ENCODE measurements at places on chromosomes 2 and 18.

- DNase-seq, result no peak
Observed at GRCh38 chr2:240392084-240392947, 43.1 kb upstream of the GPC1 start.

DNA sequence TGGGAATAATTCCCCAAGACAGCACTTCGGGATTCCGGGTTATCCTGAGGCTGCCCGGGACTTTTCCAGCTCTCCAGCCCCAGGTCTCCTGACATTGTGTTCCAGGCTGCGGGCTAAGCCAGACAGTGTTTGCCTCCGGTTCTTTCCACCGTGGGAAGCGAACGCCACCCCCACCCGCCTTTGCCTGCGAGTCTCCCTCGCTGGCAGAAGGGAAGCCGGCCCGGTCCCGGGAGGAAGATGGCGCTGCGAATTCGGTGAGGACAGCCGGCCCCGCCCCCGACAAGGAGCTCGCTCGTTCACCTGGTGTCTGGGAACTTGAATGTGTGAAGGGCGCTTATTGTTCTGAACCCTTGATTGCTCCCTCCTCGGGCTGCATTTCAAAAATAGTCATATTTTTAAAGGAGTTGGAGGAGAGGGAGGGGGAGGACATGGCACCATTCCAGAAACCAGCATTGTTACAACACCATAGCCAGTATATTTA, 2.9 kb downstream of the LRATD1 start:
- DNase-seq, result peak; percentile 88

DNA sequence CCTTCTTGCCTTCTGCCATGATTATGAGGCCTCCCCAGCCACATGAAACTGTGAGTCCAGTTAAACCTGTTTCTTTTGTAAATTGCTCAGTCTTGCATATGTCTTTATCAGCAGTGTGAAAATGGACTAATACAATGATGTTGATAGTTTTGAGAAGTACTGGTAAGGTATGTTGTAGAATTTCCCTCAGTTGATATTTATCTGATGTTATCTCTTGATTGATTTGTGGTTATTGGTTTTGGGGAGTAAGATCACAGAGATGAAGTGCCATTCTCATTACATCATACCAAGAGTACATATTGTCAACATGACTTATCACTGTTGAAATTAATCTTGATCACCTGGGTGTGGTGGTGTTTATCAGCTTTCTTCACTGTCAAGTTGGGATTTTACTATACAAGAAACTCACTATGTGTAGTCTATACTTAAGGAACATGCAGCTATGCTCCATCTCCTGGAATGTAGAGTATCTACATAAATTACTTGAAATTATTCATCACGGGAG, 5.1 kb upstream of the SPAG16 start:
- DNase-seq, result no peak

DNA sequence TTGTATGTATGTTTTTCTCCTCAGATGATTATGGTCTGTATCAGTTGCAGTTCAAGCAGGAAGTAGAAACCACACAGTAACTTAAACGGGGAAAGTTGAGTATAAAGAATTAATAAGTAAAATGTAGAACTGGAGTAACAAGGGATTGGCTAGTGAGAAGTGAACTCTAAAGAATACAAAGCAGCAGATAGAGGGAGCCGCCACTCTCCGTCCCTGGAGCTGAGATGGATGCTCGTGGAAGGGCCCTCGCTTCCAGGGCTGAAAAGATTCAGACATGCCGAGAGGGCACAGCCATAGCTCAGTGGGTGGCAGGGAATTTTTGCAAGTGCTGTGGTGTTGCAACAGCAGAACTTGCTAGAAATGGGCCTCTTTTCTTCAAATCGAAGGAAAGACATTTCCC, 155.8 kb downstream of the COL6A3 start:
- DNase-seq, result no peak

GRCh38 chr2:221129657-221130056, 442.4 kb downstream of the EPHA4 start:
- no peak for DNase-seq

DNA sequence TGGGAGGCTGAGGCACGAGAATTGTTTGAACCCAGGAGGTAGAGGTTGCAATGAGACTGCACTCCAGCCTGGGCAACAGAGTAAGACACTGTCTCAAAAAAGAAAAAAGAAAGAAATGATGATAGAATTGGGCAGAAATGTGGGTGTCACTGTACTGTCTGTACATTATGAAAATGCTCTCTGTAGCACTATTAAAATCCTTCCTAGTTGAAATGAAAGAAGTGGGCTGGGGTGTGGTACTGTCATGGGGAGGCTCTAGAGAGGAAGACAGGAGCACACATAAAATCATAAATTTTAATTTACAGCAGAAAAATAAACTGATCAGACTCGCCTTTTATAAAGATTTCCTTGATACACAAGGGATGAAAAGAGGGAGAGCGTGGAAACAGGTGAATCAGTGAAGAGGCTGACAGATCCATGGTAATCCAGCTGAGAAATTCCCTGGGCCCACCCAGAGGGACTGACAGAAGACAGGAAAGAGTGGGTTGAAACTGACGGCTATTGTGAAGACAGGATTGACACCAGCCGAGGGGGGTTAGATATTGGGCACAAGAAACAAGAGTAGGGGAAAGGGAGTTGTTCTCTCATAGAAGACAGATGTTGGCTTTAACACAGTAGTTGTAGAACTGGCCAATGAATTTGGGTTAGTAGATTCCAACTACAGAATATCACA, 96.4 kb upstream of the ATL2 start:
- DNase-seq, result no peak

GRCh38 chr2:190843890-190844699, 36.5 kb upstream of the GLS start:
- no peak for DNase-seq

GRCh38 chr18:34085140-34085739, 139.5 kb downstream of the NOL4 start:
- peak; percentile 46 for DNase-seq

- no peak for DNase-seq
Observed at GRCh38 chr2:240140920-240141319, 462 bp upstream of the OTOS start.

DNA sequence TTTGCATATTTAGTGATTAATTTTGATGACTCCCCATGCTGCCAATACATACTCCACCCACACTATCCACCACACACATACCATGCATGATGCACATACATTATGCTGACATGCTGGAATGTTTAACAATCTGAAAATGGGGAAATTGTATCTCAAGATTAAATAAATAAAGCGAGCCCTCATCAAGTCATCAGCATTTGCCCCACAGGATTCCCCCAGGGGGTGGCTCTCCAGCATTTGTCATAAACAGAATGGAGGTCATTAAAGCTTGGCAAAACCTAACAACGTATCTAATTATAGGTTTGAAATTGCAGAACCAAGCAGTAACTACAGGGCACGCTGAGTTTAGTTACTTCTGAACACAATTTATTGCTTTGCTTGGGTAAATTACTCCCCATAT, 141.2 kb upstream of the TACR1 start:
- DNase-seq, result peak; percentile 84

- no peak for DNase-seq
Observed at GRCh38 chr2:145221516-145221915, 701.6 kb upstream of the ZEB2 start.

GRCh38 chr2:185417111-185417510, 321.5 kb upstream of the FSIP2 start:
- DNase-seq, result no peak

GRCh38 chr18:8431036-8431435, 178.2 kb upstream of the RAB12 start:
- no peak for DNase-seq

GRCh38 chr2:30692829-30693275, 114.4 kb downstream of the CAPN13 start:
- DNase-seq, result no peak

GRCh38 chr2:220664272-220665107, 907.6 kb downstream of the EPHA4 start:
- peak; percentile 76 for DNase-seq

GRCh38 chr2:7625392-7626138, 708.4 kb downstream of the RNF144A start:
- DNase-seq, result peak; percentile 83

GRCh38 chr2:85390941-85391669, 19.1 kb downstream of the CAPG start:
- DNase-seq, result no peak

- no peak for DNase-seq
Observed at GRCh38 chr18:24695168-24695567, 234.7 kb downstream of the HRH4 start.

GRCh38 chr2:100279586-100280534, 42.4 kb downstream of the LONRF2 start:
- DNase-seq, result no peak

GRCh38 chr18:62289047-62289446, 36.1 kb upstream of the TNFRSF11A start:
- no peak for DNase-seq

GRCh38 chr18:13993730-13994129, 78.4 kb upstream of the MC2R start:
- DNase-seq, result no peak

DNA sequence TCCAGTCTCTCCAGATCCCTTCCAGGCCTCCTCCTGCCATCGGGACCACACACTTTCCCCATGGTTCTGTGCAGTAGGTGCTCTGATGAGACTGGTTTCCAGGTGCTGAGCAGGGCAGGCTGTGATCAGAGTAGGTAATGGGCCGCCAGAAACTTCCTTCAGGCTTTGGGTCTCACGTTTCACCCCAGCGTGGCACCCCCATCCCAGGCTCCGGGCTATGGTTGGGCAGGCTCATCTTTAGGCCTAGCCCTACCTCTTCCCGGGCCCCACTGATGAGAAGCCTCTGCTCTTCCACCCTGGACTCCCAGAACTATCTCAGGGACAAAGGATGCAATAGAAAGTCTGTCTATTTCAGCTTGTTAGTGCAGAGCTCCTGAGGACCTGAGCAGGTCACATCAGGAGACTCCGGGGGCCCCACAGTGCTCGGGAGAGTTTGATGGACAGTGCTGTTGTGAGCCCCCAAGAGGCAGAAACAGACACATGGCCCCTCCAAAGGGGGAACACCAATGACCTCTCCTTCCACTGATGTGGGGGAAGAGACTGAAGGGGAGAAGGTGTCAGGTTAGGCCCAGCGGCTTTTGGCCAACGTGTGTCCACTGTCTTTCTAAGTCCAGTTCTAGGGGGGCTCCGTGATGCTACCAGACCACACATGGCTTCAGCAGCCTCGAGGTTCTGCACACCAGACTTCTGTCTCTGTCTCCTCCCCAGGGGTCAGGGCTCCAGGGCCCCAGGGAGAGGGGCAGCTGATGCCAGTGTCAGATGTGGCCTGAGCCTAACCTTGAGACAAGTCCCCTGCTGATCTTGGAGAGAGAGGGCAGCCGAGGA, 5.8 kb upstream of the PROM2 start:
- DNase-seq, result no peak

DNA sequence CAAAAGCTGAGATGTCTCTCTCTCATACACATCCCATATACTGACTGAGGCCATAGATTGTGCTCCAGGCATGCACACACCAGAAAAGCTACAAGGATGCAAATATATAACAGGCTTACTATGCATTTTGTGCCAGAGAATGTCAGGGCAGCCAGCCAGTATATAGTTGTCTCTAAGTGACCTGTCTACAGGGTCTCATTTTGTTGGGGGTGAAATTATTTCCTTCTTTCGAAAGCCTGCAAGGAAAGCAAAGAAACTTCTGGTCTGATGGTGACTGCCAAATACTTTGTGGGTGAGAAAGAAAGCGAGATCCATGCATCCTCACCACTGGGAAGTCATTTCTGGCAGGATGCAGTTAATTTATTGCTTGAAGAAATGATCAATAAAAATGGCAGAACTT, 70.2 kb downstream of the CDCA7 start:
- DNase-seq, result no peak

DNA sequence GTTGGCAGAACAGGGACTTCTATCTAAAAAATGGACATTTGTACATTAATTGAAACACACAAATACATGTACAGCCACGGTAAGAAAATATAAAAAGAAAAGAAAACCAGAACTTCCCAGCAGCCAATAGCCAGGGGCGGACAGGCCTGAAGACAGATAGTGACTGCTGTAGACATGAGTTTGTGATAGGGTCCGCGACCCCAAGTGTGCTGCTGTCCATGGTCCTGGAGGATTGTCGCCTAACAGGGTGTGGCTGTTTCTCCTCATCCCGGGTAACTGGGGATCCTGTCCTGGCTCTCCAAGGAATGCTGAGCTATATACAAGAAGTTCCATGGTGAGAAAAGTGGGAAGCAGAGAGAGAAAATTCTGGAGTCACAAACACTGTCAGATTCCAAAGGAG, 266.5 kb upstream of the SALL3 start:
- no peak for DNase-seq

GRCh38 chr18:50721006-50721405, 98.8 kb downstream of the MRO start:
- DNase-seq, result no peak

- DNase-seq, result no peak
Observed at GRCh38 chr2:148721520-148721931, 77.0 kb downstream of the EPC2 start.

- no peak for DNase-seq
Observed at GRCh38 chr2:9474361-9475057, at the start of gene IAH1. IAH1 (plus strand) TSS chr2:9474551; CDS start chr2:9474567, 16 bp downstream.

GRCh38 chr2:227390468-227391256, 2.9 kb upstream of the SCYGR1 start:
- DNase-seq, result no peak

Data from NCI-H748 treated with DMSO at 0.1 percent for 48 hours (cell line).